ENCODE measurements at places on chromosomes 16 and 17.

GRCh38 chr16:8623634-8624033 lies 2.1 kb downstream of the METTL22 start:
- no peak for DNase-seq

- DNase-seq: no peak
Measured at GRCh38 chr16:4699046-4699556, 5.7 kb downstream of the NUDT16L1 start.

DNA sequence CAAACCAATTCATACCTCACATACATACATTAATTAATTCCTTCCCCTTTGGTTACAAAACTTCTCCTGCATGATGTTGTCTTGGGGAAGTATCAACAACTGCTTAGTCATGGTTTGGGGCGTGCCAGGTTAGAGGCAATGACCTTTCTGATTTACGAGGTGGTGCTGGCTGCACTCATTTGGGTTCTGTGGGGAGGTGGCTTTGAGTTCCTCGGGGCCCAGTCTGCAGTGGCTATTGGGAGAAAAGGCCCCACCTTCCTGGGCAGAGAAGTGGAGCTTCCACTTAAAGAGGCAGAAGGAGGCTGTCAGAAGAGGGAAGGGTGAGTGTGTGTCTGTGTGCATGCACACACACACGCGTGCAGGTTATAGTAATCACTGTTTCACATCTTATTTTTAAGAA lies 10.2 kb upstream of the ETV4 start:
- DNase-seq: no peak

GRCh38 chr16:80056324-80056723 lies 455.8 kb upstream of the MAF start:
- DNase-seq: no peak

DNA sequence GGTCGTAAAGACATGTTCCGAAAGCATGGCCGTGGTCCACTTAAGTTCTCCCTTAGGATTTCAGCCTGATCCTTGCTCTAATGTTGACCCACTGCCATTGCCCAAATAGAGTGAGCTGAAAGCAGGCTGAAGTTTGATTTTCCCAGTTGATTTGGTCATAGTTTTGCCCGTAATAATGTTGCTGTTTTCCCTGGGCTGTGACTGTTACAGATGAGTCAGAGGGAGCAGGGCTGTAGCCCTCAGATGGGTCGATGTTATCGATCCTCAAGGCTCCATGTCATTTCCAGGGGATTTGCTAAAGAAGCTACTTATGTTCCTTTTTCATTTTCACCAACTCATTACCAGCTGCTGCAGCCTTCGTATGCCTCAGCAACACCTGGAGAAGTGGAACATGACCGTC lies 169.0 kb upstream of the ZFHX3 start:
- no peak for DNase-seq

- no peak for DNase-seq
Measured at GRCh38 chr17:82390860-82391435, 19.4 kb downstream of the UTS2R start.

GRCh38 chr16:76985392-76986045 lies 205.5 kb upstream of the MON1B start:
- DNase-seq: no peak

DNA sequence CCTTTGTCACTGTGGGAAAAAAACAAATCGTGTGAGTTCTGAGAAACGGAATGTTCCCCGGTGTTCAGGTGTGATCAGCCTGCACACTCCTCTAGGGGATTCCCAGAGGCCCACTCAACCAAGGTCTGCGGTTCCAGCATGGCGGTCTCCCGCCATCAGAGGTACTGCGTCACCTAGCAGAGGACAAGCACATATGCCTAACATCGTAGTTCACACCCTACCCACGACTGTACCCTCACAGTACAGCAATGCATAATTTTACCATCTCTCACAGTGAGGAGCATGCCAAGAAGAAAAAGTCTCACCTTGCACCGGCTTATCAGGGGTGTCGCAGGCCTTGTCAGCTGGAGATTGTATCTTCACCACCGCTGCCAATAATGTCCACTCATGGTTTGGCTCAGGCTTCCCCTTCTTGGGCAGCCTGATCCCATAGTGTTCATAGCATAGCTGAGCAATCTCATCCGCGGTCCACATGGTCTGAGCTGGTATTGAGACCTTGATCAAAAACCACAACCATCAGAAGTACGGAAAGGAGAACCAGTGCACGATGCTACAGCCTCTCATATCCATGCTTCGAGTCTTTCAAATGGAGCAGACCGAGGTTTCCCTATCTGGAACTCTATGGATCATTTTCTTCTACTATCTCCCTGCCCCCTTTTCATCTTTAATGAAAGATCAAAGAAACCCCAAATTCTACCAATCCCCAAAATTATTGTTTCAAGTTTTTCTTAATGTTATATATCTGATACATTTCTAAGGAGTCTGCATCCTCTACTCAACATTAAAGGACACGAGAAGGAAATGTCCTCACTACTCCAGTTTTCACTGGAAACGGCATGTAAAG lies 2.5 kb downstream of the ADAT1 start:
- DNase-seq: no peak

GRCh38 chr17:70298929-70299531 lies 129.7 kb downstream of the KCNJ2 start:
- no peak for DNase-seq
